Coronary artery (tissue), 2 donors: ENCODE measurements at places on chromosomes 3 and 15.

DNA sequence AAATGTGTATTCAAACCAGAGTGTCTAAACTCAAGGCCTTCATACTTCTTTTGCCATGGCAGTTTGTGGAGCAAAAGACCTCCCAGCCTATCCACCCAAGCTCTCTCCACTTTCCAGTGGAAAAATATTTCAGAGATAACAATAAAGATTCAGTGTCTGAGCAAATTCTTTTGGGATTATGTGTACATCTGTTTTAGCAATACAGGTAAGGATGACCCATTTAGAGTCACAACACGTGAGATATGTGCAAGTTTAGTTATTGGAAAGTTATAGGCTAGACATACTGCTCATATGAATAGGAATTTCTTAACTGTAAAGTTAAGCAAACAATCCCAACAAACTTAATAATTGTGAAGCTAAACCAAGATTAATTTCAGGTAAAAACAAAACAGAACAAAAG lies 174.5 kb upstream of the LRIG1 start:
- no peak for DNase-seq

DNA sequence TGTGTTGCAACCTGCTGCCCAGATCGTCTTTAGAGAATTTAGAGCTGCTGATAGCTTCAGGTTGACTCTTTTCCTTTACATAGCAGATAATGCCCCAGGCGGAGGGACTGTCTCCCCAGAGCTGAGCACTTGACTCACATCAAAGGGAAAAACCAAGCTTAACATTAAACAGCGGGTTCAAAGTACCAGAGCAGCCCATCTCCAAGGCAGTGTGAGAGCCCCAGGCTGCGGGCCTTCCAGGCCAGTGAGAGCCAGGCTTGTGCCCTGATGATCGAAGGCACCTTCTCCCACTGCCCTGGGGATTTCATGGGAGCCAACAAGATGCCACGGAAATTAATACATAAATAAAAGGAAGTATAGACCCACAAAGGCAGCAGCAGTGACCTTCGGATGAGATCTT lies 275.6 kb downstream of the XXYLT1 start:
- peak; percentile 24 for DNase-seq

GRCh38 chr3:161474139-161474538 lies 22.5 kb upstream of the OTOL1 start:
- no peak for DNase-seq

DNA sequence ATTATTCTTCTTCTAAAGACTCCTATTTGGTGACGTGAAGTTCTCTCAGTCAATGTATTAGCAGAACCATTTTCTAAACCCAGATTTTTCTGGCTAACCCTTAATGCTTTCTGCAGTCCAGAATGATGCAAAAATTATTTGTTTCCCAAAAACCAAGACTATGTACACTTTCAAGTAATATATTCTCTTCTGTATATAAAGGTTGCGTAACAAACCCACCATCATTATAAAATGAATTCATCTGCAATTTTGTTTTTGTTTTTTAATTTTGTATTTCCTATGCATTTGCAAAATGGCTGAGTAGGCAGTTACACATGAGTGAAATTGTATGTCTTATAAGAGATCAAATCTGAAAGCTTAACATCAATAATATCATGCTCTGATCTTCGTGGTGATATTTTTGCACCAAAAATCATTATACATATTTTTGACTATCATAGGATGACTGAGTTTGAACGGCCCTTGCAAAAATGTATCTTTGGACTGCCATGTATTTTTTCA lies 593.6 kb downstream of the ZIC1 start:
- no peak for DNase-seq

- peak; percentile 62 for DNase-seq
Observed at GRCh38 chr15:89781891-89782618, 5.9 kb downstream of the MESP2 start.

- no peak for DNase-seq
Observed at GRCh38 chr3:14562121-14562890, 22.2 kb upstream of the GRIP2 start.

GRCh38 chr3:60703956-60704736 lies 547.1 kb downstream of the FHIT start:
- DNase-seq = no peak

- DNase-seq = no peak
Observed at GRCh38 chr3:78201091-78201490, 1161.2 kb downstream of the ROBO2 start.

- no peak for DNase-seq
Observed at GRCh38 chr3:47594792-47595191, 16.1 kb upstream of the CSPG5 start.

DNA sequence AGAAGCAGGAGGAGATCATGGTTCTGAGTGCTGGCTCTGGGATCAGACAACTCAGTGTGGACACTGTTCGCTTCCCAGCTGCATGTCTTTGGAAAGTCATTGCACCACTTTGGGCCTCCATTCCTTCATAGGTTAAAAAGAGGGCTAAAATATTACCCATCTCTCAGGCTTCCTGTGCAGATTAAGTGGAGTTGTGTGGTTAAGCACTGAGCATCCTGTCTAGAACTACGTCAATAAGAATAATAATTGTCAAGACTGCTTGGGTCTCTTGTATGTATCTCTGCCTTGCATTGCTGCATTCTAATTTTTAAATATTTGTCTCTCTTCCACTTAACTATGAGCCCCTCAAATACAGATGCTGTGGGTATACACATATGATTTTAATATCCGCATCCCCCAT lies 22.3 kb downstream of the CFAP161 start:
- DNase-seq = no peak

DNA sequence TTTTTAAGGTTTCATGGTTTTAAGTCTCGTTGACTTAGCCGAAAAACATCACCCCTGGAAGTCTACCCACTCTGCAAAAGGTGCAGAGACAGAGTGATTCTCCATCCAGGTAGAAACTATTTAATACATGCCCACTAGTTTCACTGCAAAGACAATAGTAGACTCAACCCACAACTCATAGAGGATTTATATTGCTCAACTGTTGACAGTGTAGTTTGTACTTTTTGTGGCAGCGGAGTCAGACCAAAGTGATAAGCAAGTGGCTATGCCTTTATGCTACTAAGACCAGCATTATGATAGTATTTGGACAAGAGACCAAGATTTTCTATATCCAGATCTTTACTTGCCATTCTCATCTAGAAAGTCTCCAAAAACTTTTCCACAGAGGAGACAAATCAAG lies 98.8 kb upstream of the ZBTB20 start:
- no peak for DNase-seq

DNA sequence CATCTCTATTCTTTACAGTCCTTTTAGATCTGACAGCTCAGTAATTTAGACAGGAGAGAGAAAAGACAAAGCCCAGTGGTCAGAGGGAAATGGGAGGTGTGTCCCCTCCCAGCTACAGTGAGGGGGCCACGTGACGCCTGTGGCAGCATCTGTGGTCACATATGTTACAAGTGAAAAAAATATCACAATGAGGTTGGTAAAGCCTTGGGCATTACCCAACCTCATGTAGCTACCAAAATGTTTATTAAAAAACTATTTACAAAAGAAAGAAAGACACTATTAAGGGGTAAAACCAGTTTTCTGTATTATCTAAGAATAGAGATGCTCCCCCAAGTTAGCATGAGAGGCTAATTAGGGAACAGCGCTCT lies 42.9 kb upstream of the PLCL2 start:
- no peak for DNase-seq

DNA sequence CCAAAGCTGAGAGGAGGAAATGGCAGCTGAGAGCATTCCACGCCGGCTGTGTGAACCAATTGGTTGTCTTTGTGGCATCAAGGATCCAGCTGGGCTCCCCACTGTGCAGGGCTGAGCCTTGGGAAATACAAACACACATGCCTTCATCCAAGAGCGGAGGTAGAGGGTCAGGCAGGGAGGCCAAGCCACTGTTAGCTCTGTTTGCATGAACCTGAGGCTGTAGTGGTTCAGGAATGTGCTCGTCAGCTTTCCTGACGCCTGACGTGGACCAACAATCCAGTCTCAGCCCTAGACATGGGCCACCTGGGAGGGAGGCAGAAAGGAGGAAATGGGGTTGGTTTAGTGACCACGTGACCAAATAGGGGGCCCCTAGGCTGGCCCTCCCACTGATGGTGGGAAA lies 276.9 kb downstream of the TLE3 start:
- no peak for DNase-seq

- DNase-seq = no peak
Observed at GRCh38 chr3:115475178-115476041, 147.9 kb upstream of the GAP43 start.

GRCh38 chr3:69368129-69368741 lies 17.7 kb downstream of the FRMD4B start:
- no peak for DNase-seq

DNA sequence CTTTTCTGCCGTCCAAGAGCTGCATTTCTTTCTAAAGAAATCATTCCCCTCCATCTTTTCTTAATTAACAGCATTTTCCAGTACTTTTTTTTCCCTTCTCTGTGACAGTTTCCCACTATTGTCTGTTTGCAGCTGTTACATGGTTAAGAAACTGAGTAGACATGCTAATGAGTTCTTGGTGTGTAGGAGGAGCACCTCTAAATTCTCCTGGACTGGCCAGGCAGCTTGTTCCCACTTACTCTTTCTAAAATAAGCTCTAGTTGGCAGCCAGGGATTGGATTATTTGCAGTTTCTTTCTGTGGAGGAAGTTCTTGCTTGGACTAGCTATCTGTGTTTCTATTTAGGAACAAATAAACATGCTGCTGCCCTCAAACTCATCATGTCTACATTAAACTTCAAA lies 235.1 kb upstream of the GAP43 start:
- DNase-seq = no peak

- no peak for DNase-seq
Observed at GRCh38 chr3:88336894-88337293, 187.1 kb downstream of the C3orf38 start.

DNA sequence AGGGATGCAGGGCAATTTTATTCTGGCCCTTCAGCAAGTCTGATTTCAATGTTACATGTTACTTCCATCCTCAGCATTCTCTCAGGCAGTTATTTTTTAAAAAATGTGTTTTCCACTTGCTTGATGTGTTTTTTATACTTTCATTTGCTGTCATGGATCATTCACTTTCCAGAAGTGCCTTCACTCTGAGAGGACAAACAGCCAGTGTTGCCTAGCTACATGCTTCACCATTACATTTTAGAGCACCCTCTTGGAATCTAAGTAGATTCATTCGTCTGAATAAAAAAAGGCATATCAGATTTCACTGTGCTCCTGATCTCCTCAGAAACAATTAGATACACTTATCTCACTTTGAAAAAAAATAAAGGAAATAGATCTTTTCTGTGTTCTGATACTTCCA lies 93.6 kb upstream of the POU1F1 start:
- DNase-seq = no peak

DNA sequence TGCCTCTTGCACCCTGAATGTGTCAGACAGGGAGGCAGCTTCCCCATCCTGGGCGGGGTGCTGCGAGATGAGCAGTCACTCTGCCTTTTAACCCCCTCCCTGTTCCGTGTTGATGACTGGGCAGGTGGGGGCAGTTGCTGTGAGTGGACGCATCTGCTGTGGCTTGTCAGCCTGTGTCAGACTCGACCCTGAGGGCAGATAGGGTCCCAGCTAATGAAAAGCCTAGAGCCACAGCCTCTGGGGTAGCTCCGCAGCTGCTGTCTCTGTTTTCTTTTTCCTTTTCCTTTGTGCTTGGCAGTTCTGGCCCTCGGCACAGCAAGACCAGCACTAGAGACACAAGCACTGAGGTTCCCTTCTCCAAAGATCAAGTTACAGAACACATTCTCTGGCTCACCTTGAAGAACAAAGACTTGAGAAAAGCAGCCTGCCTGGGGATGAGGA lies 43.0 kb upstream of the GLCE start:
- no peak for DNase-seq

- no peak for DNase-seq
Observed at GRCh38 chr3:82875401-82875800, 1114.0 kb upstream of the GBE1 start.

DNA sequence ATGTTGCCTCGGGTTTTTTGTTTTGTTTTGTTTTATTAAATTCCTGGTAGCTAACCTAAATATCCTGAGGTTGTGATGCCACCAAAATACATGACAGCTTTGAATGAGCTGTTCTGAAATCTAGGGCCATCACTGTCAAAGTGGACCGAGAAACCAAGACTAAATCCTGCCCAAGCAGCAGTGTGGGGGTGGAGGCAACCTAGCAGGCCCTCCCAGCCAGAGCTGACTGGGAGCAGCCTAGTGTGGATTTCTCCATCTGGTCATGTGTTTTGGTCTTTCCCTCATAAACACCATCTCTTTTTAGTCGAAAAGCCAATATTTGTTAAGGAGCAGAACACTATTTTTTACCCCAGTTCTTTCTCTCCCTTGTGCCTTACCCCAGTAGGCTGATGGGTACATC lies 52.2 kb downstream of the LARS2 start:
- no peak for DNase-seq

GRCh38 chr15:90264671-90265070 lies 801 bp upstream of the NGRN start:
- DNase-seq = no peak
